ENCODE measurements at places on chromosomes 6 and 20.

GRCh38 chr20:47791084-47791599 lies 5.9 kb upstream of the SULF2 start:
- DNase-seq, result no peak

- no peak for DNase-seq
These were observed 75.4 kb upstream of the AKAP12 start for GRCh38 chr6:151164383-151164782.

- DNase-seq, result no peak
These were observed 59.7 kb downstream of the B4GALT5 start for GRCh38 chr20:49653925-49654434.

DNA sequence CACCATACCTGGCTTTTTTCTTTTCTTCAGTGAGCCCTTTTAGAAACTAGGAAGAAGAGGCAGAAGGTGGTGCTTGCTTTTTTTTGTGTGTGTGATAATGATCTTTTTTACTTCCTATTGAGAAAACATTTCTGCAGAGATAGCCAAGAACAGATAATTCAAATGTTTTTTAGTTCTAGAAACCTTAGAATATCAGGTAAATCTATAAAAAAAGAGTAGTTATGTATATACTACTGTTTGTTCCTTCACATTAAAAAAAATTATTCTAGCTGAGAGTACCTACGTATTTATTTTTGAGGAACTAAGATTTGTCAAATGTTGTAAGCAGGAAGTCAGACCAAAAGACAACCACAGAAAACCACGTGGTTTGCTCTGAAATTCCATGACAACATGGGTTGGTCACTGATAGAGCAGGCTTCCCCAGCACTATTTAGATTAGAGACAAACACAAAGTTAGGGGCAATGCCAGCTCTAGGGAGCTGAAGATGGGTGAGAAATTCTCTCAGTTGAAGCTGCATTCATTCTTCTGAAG lies 12.8 kb downstream of the STK4 start:
- DNase-seq, result no peak

DNA sequence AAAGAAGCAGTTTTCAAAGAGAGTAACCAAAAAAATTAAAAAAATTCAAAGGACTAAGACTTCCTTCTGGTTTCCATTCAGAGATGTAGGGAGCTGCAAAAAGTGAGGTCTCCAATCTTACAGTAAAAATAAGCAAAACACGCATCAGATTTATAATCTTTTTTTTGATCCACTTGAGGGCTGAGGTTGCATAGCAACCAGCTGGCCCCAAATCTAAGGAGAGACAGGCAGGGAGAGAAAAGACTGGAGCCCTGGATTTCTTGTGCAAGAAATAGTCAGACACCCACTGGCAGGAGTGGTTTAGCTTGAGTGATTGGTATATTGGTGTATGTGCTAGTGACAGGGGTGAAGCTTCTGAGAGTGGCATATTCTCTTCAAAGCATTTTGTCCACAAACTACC lies 135.9 kb upstream of the FUT9 start:
- DNase-seq, result no peak
